RWPE2 (cell line): ENCODE measurements at places on chromosomes 2 and 18.

DNA sequence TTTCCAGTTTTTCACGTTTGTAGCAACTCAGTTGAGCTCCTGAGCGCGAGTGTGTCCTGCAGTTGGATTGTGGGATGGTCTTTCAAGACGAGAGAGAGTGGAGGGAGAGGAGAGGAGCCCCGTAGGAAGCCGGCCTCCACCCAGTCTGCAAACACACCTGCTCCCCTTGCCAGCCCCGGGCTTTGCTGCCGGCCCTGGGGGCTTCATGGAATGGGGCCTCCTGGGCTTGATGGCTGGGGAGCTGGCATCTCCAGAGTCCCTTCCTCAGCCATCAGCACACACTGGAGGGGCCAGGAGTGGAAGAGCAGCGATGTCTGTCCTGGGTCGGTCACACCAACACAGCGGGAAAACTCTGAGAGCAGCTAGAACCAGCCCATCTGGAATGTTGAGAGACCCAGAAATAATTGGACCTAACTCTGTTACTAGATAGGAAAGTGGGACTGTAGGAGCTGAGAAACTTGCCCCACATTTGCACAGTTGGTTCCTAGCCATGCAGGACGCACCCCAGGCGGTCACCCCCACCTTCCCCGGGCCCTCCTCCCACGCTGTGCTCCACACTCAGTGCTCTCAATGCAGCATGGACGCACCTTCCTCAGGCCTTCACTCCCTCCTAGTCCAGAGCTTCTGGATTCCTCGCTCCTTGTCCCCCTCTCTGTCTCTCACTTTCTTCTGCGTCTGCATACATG is 69.6 kb downstream of the PTGR3 start:
- no peak for DNase-seq
- no peaks in the 10 kb centered on the region for H3K36me3 ChIP-seq
- H3K27ac ChIP-seq, result no peak overlapping the region
- no peaks in the 10 kb centered on the region for H3K4me1 ChIP-seq

DNA sequence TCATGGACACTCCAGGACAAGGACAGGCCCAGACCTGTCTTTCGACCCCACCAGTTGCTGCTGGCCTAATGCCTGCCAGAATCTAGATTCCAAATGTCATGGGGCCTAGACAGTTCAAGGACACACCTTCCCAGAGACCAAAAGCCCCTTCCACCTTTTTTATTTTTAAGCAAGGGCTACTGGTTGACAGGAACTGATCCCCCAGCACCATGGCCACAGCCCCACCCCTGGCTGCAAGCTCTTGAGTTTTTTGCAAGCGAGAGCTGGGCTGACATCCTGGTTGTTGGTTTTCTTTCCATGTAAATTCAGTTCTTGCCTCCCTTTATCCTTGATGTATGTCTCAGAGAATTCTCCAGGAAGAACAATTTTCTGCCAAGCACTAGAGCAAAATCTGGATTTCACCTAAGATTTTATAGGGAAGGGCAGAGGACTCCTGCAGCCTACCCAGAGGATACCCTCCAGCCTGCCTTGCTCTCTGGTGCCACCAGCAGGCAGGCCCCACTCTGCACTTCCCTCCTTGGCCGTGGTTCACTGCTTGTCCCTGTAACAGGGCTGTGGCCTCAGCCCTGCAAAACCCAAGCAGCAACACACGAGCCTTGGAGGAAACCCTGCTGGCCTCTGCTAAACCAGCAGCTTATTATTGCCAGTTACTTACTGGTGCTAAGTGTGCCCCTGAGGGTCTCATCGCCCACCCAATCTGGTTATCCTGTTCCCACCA is 97.7 kb downstream of the TWIST2 start:
- no peak for DNase-seq
- no peak overlapping the region for H3K27ac ChIP-seq
- H3K4me1 ChIP-seq, result peaks cover 35% of the 10 kb centered on the region
- no peaks in the 10 kb centered on the region for H3K36me3 ChIP-seq
- no peak overlapping the region for H3K4me3 ChIP-seq
- H3K27me3 ChIP-seq, result no peaks in the 10 kb centered on the region

DNA sequence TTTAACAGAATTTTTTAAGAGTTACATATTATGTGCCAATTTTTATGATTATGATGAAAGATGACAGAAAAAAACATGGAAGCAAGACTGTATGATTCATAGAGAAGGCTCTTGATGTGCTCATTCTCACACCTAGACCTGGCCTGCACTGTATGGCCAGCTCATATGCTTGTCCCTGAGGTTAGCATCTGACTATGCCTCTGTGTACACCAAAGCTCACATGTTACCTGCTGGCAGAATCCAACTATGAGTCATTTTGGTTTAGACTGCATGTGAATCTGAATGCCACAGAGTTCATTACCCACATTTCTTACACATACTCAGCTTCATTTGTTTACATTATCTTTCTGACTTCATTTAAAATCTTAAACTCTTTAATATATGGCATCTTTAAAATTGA is 139.0 kb downstream of the DSC3 start:
- H3K36me3 ChIP-seq, result no peaks in the 10 kb centered on the region
- no peak overlapping the region for H3K4me3 ChIP-seq
- H3K27ac ChIP-seq, result no peak overlapping the region
- peaks cover 4% of the 10 kb centered on the region for H3K27me3 ChIP-seq
- peaks cover 7% of the 10 kb centered on the region for H3K4me1 ChIP-seq
- peak; percentile 66 for DNase-seq

- H3K27ac ChIP-seq, result no peak overlapping the region
- DNase-seq, result no peak
- no peaks in the 10 kb centered on the region for H3K36me3 ChIP-seq
- H3K4me1 ChIP-seq, result no peaks in the 10 kb centered on the region
- no peaks in the 10 kb centered on the region for H3K27me3 ChIP-seq
Observed at GRCh38 chr2:233772583-233772982, 5.5 kb upstream of the MROH2A start.

GRCh38 chr2:168717790-168718502 is 84.5 kb upstream of the NOSTRIN start:
- no peaks in the 10 kb centered on the region for H3K27me3 ChIP-seq
- peaks cover 38% of the 10 kb centered on the region for H3K4me1 ChIP-seq
- H3K36me3 ChIP-seq, result peaks cover 8% of the 10 kb centered on the region
- H3K27ac ChIP-seq, result peak overlapping the region; percentile 89

GRCh38 chr2:108067820-108068405 is 81.6 kb downstream of the SLC5A7 start:
- no peak for DNase-seq
- no peaks in the 10 kb centered on the region for H3K36me3 ChIP-seq
- H3K4me1 ChIP-seq, result no peaks in the 10 kb centered on the region

DNA sequence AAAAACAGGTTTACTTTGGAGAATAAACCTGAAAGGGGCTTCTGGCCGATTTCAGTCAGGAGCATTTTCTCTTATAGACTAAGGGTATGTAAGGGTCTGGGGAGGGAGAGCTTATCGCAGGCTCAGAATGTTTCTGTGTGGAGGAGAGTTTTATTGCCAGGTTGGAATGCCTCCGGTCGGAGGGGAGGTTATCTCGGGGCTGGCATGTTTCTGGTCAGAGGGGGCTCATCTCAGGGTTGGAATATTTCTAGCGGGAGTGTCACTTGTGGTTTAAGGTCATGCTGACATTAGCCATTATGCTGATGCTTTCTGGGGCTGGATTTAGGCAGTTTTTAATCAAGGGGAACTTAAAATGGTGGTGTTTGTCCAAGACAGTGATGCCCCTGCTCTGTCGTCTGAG is 333.6 kb downstream of the METTL4 start:
- no peaks in the 10 kb centered on the region for H3K27me3 ChIP-seq
- H3K4me3 ChIP-seq, result no peak overlapping the region
- H3K27ac ChIP-seq, result no peak overlapping the region
- DNase-seq, result no peak

- DNase-seq, result no peak
- H3K4me3 ChIP-seq, result no peak overlapping the region
- H3K27me3 ChIP-seq, result peaks cover 5% of the 10 kb centered on the region
Observed at GRCh38 chr18:34631093-34631966, 78.8 kb upstream of the DTNA start.

- no peaks in the 10 kb centered on the region for H3K4me1 ChIP-seq
- no peak for DNase-seq
- no peak overlapping the region for H3K4me3 ChIP-seq
- H3K27ac ChIP-seq, result no peak overlapping the region
- H3K27me3 ChIP-seq, result no peaks in the 10 kb centered on the region
Observed at GRCh38 chr2:170660409-170660808, 54.7 kb upstream of the SP5 start.

DNA sequence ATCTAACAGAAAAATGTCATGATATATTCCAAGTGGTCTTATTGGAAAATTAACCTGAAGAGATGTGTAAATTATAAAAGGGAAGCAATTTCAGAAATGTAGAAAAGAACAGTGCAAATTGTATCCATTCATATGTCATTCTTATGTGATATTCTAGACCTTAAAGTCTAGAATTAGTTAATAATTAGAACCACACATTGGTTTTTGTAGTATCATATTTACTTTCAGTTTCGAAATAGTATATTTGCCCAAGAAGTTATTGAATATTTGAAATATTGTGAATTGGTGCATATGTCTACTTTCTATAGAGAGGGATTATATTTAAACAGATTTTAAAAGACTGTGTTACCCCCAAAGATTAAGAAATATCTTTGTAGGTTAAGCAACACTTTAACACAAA is 1348.6 kb upstream of the ACVR2A start:
- no peaks in the 10 kb centered on the region for H3K27me3 ChIP-seq
- H3K4me3 ChIP-seq, result no peak overlapping the region
- no peak overlapping the region for H3K27ac ChIP-seq
- no peaks in the 10 kb centered on the region for H3K4me1 ChIP-seq

- no peak overlapping the region for H3K4me3 ChIP-seq
- no peak for DNase-seq
- H3K36me3 ChIP-seq, result no peaks in the 10 kb centered on the region
- H3K4me1 ChIP-seq, result peaks cover 15% of the 10 kb centered on the region
- H3K27me3 ChIP-seq, result no peaks in the 10 kb centered on the region
Observed at GRCh38 chr2:179449010-179449409, 184.4 kb upstream of the SESTD1 start.

DNA sequence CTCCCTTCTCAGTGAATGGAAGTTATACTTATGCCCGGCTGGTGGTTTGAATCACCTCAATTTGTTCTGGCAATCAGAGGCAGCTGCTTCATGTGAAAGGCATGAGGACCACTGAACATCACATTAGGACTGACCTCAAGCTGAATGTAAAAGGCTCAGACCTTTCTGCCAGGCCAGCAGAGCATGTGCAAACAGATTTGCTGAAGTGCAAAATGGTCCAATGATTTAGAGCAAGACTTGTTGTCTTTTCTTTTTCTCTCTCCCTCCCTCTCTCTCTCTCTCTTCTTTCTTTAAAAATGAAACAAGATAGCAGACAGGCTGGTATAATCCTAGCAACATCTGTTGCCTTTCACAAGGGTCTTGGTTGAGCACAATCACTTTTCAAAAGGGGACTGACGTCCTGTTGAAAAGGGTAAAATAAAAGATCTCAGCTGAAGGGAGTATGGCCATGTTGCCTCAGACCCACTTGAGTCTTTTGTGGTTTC is 13.3 kb upstream of the CDH7 start:
- no peaks in the 10 kb centered on the region for H3K4me1 ChIP-seq
- H3K27ac ChIP-seq, result no peak overlapping the region
- no peaks in the 10 kb centered on the region for H3K27me3 ChIP-seq

GRCh38 chr2:101697124-101698013 is at the start of gene MAP4K4:
TSS of gene MAP4K4 (plus strand) at chr2:101697707. CDS start at chr2:101698081, 374 bp downstream.
- peaks cover 40% of the 10 kb centered on the region for H3K36me3 ChIP-seq
- peak within 1 kb of the TSS; percentile 77 for H3K27ac ChIP-seq
- H3K4me1 ChIP-seq, result peaks cover 14% of the 10 kb centered on the region
- peak; percentile 77 for DNase-seq

- H3K4me1 ChIP-seq, result no peaks in the 10 kb centered on the region
- no peak for DNase-seq
- H3K4me3 ChIP-seq, result no peak overlapping the region
- H3K36me3 ChIP-seq, result no peaks in the 10 kb centered on the region
- peaks cover 12% of the 10 kb centered on the region for H3K27me3 ChIP-seq
Observed at GRCh38 chr2:231394211-231395141, 1.0 kb upstream of the B3GNT7 start.

DNA sequence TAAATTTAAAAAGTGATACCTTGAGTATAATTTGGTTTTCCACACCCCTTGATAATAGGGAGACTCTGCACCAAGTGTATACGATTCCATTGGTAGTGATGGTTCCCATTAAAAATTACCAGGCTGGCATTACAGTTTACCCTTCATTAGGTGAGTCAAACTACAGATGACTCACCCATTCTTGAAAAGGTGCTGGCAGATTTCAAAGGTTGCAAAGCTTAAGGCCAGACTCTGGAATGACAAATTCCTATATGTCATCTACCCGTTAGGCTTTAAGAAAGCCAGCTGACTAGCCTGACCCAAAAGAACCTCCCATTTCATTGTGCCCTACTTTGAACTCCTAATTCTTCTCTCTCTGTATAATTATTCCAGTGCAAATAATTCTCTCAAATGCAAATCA is 124.4 kb downstream of the LRRTM4 start:
- no peaks in the 10 kb centered on the region for H3K27me3 ChIP-seq
- no peak for DNase-seq
- no peaks in the 10 kb centered on the region for H3K36me3 ChIP-seq
- H3K27ac ChIP-seq, result no peak overlapping the region

GRCh38 chr18:23723121-23723520 is 33.9 kb downstream of the LAMA3 start:
- no peak for DNase-seq
- H3K4me1 ChIP-seq, result peaks cover 29% of the 10 kb centered on the region
- H3K27me3 ChIP-seq, result no peaks in the 10 kb centered on the region
- peaks cover 6% of the 10 kb centered on the region for H3K36me3 ChIP-seq

DNA sequence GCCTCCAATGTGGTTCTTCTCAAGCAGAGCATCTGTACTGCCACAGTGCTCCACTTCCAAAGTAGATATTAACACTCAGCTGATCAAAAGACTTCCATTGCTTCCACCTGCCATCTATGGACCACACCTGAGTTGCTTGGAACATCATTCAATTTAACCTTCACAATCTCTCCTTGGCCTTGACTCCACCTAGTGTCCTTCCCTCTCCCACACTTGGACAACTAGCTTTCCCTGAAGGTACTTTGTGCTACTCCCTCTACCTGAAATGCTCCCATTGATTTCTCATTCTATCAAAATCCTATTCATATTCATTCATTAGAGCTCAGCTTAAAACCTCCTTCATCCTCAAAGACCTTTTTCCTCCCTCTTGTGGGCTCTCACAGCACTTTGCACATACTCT is 48.7 kb downstream of the SOWAHC start:
- no peaks in the 10 kb centered on the region for H3K36me3 ChIP-seq
- H3K4me3 ChIP-seq, result no peak overlapping the region
- DNase-seq, result no peak
- H3K27ac ChIP-seq, result peak overlapping the region; percentile 25
- no peaks in the 10 kb centered on the region for H3K27me3 ChIP-seq

- no peaks in the 10 kb centered on the region for H3K27me3 ChIP-seq
- H3K4me3 ChIP-seq, result no peak overlapping the region
- DNase-seq, result no peak
- no peaks in the 10 kb centered on the region for H3K36me3 ChIP-seq
- no peaks in the 10 kb centered on the region for H3K4me1 ChIP-seq
Observed at GRCh38 chr18:78807668-78808067, 171.9 kb upstream of the SALL3 start.
